Type B pancreatic cell (in vitro differentiated cells): ENCODE measurements at places on chromosomes 1 and 21.

GRCh38 chr1:62229468-62229867 is 34.8 kb downstream of the L1TD1 start:
- no peak for DNase-seq

DNA sequence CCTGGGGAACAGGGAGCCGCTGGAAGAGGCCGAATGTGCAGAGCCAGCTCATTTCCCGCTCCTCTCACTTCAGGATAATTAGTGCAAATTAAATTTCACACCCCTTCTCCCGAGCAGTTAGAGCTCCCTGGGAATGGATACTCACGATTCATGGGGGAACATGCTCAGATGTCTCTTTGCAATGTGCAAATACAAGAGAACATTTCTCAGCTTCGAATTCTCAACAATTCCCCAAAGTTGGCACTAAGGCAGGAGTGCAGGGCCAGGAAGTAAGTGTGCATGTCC is 54.9 kb downstream of the CAMK2N1 start:
- DNase-seq = no peak

- no peak for DNase-seq
These were observed 89.1 kb upstream of the IVNS1ABP start for GRCh38 chr1:185406006-185406690.

- DNase-seq = no peak
These were observed 170.8 kb downstream of the NFIA start for GRCh38 chr1:61253059-61253735.

GRCh38 chr1:153774026-153774595 is 1.1 kb upstream of the SLC27A3 start:
- no peak for DNase-seq

DNA sequence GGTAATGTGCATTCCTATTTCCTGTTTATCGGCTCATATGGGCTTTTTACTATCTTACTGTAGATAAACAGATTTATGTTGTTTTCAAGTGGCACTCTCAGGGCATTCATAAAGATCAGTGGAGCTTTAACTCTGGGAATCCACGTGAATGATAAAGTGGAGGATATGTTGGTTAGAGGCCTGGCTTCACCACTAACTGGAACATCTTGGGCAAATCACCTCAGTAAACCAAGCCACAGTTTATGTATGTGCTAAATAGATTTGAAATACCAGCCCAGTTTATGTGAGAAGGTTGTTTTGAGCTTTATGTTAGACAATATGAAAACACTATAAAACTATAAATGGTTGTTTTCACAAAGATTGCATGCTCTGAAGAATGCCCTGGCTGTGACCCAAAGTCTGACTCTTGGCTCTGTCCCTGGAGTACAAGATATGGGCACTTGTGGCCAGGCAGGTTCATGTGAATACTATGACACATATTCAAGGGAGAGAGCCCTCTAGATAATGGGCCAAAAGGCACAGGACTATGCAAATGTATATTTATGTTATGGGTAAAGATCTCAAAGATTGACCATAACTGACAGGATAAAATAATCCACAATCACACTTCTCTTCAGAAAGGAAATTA is 36.7 kb downstream of the FAM163A start:
- no peak for DNase-seq

DNA sequence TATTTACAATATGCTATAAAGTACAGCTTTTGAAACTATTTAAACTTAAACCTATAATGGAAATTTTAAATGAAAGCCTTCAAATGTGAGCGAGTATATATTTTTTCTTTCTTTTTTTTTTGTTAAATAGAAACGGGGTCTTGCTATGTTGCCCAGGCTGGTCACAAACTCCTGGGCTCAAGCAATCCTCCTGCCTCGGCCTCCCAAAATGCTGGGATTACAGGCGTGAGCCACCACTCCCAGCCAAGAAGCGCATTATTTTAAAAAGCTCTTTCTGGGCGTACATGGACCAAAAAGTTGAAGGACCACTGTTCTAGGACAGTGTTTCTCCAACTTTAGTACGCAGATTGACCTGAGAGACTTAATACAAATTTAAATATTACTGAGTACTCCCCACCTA is 87.5 kb downstream of the TRIM33 start:
- no peak for DNase-seq

GRCh38 chr1:188089461-188089860 is 1260.7 kb downstream of the PLA2G4A start:
- DNase-seq = no peak

- DNase-seq = no peak
These were observed 1.2 kb upstream of the ST3GAL3 start for GRCh38 chr1:43705982-43706597.

DNA sequence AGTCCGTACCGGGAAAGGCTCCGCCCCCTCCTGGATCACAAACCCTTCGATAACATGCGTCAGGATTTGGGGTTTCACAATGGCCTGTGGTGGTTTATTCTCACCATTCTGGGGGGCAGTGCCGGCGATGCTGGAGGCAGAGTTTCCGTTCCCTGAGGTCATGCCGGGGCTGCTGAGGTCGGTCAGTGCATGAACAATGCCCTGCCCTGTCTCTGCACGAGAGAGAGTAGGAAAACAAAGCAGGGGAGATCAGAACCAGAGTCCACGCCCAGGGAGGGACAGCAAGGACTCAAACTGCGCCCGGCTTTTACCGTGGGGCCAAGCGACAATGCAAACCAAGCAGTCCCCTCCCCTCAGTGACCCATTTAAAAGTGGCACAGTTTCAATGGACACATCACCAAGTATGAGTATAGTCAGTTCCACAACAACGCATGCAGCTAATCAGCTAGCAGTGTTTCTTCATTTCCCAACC is 13.2 kb upstream of the A3GALT2 start:
- DNase-seq = no peak

GRCh38 chr1:12552951-12553921 is 64.8 kb downstream of the DHRS3 start:
- no peak for DNase-seq

DNA sequence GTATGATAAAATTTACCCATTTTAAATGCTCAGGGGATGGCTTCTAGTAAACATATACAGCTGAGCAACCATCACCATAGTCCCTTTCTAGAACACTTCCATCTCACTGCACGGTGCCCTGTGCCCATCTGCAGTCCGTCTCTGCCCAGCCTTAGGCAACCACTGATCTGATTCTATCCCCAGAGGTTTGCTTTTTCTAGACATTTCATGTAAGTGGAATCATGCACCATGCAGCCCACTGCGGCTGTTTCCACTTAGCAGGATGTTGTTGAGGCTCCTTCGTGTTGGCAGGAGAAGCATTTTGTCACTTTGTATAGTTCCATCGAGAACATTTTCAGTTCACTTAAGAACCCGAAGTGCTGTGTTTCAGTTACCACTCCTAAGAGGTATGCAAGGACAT is 27.8 kb upstream of the VAMP3 start:
- no peak for DNase-seq

- no peak for DNase-seq
These were observed 27.5 kb downstream of the COA6 start for GRCh38 chr1:234400773-234401172.

- DNase-seq = no peak
These were observed 71.6 kb upstream of the IFFO2 start for GRCh38 chr1:19028110-19028509.

DNA sequence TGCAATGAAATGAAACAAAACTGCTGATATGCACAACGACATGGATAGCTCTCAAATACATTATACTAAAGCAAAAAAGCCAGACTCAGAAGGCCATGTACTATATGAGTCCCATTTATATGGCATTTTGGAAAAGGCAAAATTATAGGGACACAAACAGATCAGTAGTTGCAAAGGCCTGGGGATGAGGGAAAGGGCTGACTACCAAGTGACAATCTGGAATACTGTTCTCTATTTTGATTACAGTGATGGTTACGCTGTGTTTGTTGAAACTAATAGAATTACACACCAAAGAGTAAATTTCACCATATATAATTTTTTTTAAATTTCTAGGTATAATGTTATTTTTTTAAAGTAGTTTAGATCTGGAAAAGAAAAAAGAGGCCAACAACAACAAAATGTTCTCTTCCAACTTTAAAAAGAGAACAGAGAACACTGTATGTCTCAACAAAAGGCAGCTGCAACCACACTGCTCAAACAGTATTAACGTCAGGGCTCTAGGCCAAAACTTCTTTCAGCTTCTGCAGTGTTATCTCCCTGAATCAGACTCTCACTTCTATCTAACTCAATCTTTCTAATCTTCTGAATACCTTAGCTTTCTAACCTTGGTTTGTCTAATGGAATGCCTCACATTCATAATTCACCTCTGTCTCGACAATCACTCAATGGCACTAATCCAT is 75.8 kb downstream of the FOXJ3 start:
- DNase-seq = no peak

- DNase-seq = no peak
These were observed 711.4 kb downstream of the MATN1 start for GRCh38 chr1:30011970-30012369.

- no peak for DNase-seq
These were observed 259.9 kb downstream of the HHIPL2 start for GRCh38 chr1:222288053-222288452.

GRCh38 chr1:214640431-214641213 is 37.6 kb downstream of the CENPF start:
- DNase-seq = no peak

DNA sequence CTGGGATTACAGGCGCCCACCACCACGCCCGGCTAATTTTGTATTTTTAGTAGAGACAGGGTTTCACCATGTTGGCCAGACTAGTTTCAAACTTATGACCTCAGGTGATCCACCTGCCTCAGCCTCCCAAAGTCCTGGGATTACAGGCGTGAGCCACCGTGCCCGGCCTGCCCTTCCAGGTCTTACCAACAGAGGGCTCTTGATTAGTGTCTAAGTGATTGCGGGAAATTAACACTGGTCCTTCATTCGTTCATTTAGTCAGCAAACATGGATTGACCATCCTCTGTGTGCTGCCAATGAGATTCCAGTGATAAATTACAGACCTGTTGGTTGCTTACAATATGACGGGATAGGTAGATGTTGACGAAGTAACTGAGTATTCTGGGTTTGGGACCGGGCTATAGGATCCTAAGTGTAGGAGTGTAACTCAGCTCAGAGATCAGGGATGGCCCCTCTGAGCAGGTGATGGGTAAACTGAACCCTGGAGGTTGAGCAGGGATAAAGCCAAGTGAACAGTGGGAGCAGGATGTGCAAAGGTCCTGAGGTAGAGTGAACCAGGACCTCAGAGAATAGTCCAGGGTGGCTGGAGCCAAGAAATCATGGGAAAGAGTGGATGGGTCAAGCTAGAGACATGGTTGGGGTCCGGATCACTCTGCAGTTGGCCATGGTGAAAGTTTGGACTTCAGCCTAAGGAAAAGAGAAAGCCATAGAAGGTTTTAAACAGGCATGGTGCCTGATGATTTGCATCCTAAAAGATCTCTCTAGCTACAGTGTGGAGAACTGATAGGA is 171.2 kb downstream of the KAZN start:
- no peak for DNase-seq

GRCh38 chr21:17585875-17586450 is 26.7 kb downstream of the BTG3 start:
- DNase-seq = no peak

DNA sequence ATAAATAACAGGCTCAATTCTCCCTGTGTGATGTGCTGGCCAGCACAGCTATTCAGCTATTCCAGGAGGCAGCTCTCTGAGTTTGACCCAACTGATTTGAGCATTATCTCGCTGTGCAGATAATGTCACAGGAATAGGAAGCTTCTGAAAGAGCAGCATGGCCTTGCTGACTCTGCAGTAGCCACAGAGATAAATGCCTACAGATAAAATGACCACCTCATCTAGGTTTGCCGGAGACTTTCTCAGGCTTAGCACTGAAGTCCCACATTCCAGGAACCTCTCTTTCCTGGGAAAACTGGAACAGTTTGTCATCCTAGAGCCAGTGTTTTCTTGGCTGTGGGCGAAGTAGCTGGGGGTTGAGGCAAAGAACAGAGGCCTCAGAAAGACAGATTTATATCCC is 98.9 kb downstream of the MRPL39 start:
- DNase-seq = no peak

GRCh38 chr1:117512728-117513321 is 93.0 kb upstream of the TENT5C start:
- DNase-seq = no peak

DNA sequence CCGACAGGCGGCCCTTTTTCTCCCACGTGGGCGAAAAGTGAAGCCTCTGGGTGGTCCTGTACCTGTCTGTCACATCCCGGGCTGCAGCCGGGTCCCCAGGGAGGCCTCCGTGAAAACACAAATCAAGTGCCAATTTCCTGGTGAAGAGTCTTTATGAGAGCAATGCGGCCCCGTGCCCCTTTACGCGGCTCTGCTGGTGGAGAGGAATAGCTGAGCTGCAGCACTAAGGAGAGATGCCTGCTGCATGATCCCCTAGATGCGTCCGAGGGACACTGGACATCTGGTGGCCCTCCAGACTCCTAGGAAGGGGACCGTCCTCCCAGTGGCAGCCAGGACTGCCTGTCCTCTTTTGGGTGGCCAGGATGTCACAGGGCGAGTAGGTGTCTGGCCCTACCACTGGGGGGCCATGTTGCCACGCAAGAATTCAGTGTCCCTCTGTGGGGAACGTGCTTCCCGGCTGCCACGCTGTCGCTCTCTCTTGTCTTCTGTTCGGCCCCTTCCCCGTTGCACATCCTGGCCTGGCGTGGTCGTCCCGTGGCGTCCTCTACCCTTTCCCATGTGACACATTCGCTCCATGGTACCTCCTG is 38.7 kb downstream of the COL18A1 start:
- DNase-seq = no peak

DNA sequence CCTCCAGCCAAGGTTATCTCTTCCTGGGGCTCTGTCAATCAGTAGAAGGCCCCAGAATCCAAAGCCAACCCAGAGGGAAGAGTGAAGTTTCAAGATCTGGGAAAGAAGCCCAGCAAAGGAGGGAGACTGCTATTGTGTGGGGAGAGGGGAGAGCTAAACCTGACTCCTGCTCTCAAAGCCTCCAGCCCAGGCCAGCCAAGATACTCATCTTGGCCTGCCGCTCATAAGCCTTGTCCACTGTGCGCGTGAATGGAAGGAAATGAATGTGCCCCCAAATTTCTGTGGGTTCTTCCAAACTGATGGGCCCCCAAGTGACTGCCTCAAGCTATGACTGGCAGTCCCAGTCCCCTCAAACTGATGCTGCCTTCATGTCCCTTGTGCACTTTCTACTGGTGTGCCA is 2.0 kb downstream of the PLXNA2 start:
- DNase-seq = no peak

- no peak for DNase-seq
These were observed 1.3 kb downstream of the LY9 start for GRCh38 chr1:160797271-160797709.

DNA sequence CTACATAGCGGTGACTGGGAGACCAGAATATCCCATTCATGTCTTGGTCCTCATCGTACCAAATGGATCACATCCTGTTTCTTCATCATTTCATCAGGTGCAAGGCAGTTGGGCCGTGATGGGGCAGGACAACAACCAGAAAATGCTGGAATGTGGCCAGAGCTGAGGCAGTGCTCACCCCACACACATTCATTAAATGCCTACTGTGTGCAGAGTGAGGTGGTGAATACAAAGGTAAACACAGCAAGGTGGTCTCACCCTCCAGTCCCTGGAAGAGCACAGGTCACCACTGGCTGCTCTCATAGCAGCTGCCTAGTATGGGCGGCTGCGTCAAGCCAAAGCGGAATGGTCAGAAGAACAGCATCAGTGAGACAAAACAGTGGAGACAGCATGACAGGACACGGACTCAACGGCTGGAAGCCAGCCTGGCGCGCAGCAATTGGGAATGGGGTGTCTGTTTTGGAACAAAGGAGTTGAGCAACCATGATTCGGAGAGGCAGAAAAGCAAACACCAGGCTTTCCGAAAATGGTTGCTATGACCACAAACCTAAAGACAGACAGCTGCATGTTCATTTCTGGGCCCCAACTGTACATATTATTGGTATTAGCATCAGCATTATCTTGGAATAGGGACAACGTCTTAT is 5.6 kb upstream of the ADAMTSL4 start:
- no peak for DNase-seq

GRCh38 chr1:69404486-69404885 is 163.2 kb upstream of the LRRC7 start:
- no peak for DNase-seq
